ENCODE measurements at places on chromosomes 2 and 18.

DNA sequence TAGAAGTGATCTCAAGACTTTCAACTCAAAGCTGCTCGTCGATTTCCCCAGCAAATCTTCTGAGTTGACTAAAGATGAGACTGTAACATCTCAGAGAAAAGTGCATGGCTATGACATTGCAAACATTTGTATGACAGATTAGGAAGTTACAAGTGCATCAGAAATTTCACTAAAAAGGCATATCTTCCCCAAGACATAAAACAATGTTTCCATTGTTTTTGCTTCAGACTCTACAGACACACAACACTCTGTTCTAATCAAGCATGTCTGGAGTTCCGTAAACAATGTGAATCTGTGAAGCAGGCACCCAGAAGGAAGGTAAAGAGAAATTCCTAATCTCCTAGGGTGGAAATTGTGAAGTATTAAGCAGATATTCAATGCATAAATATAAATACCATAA lies 144.6 kb upstream of the LYPD1 start:
- DNase-seq, result no peak

- DNase-seq, result no peak
These were observed 816.2 kb downstream of the NRXN1 start for GRCh38 chr2:50215736-50216135.

- DNase-seq, result no peak
These were observed 179.0 kb downstream of the LPIN1 start for GRCh38 chr2:11925295-11926066.

GRCh38 chr18:10896851-10897250 lies 252.5 kb downstream of the PIEZO2 start:
- no peak for DNase-seq

- no peak for DNase-seq
These were observed 84.2 kb upstream of the NCK2 start for GRCh38 chr2:105660489-105660888.

DNA sequence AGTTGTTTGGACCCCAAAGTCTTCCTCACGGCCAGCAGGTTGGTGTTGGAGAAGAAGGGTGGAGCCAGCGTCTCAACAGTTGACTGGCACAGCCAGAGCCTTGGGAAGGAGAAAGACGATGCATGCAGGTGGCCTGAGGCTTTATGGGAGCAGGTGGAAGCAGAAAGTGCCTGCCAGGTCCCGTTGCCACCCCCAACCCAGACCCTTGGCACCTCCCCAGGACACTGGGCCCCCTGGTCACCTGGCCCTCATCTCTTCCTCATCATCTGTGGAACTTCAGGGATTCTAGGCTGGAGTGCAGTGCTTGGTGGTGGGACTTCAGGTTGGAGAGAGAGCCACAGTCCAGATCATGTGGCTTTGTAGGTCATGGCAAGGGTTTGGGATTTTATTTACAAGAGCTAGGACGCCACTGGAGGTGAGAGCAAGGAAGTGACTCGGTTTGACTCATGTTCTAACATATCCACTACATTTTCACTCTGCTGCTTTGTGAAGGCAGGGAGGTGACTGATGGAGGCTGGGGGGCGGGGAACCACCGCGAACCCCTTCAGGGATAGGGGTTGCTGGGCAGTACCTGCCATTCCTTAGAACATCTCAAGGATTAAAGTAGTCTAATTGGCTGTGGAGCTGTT lies 62.5 kb upstream of the B3GNT7 start:
- DNase-seq, result no peak

GRCh38 chr18:3794537-3795348 lies 344.8 kb downstream of the TGIF1 start:
- DNase-seq, result no peak
